NCI-H345 (cell line): ENCODE measurements at places on chromosomes 3 and 15.

GRCh38 chr3:76024640-76025039, 239.3 kb upstream of the ZNF717 start:
- peak; percentile 17 for DNase-seq

DNA sequence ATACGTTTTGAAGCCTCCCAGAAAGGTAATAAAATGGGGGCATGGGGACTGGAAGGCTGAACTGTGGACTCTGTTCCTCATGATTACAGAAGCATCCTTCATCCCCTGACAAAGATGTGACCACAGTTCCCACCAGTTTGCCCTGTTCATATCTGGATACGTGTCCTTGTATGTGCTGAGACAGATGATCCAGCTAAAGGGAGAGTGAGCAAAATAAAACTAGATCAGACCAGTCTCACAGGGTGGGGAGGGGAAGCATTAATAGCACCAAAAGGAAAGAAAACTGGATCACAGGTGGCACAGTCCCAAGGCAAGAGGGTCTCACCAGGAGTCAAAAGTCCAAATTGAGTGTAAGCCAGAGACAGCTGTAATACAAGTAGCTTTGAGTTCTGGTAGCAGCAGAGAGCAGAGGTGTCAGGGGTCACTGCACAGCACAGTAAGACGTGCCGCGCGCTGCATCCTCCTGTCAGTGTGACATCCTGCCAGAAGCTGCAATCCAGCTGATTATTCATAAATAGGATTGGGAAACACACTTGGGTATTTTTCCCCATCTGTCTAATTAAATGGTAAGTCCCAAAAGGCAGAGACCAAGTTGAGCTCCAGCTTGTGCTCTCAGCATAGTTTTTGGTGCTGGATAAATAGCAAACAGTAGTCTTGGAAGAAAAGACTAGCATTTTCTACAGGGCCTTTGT, 560.0 kb upstream of the CFAP20DC start:
- DNase-seq, result peak; percentile 58

- DNase-seq, result no peak
These were observed 39.6 kb upstream of the SYN2 start for GRCh38 chr3:11964553-11964952.

- no peak for DNase-seq
These were observed 37.9 kb upstream of the MUC13 start for GRCh38 chr3:124972457-124972856.

- DNase-seq, result no peak
These were observed 65.2 kb downstream of the FHIT start for GRCh38 chr3:61186030-61186429.

DNA sequence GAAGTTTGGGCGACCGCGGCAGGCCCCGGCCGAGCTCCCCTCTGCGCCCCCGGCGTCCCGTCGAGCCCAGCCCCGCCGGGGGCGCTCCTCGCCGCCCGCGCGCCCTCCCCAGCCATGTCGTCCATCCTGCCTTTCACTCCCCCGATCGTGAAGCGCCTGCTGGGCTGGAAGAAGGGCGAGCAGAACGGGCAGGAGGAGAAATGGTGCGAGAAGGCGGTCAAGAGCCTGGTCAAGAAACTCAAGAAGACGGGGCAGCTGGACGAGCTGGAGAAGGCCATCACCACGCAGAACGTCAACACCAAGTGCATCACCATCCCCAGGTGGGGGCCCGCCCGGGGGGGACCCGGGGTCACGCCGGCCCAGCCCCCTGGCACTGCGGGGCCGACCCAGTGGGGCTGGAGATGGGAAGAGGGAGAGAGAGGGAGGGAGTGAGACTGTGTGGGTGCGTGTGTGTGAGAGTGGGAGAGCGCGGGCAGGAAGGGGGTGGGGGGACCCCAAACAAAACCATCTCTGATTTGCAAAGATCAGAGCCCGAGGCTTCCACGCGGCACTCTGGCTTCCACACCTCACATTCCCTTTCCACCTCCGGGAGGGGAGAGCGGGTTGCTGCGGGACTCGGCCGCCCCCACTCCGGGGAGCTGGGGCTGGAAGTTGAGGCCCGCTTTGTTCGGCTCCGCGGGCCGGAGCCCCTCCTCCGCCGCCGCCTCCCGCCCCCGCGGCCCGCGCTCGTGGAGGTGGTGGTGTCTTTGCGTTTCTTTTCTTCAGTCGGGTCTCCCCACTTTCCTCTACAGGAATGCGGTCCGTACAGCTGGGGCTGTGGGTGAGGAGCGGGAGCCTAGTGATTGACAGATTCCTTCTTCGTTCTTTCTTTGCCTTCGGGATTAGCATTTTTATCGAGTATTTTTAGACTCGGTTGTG, 898 bp downstream of the SMAD3 start:
- DNase-seq, result no peak

- DNase-seq, result no peak
These were observed 193.3 kb upstream of the PROK2 start for GRCh38 chr3:71978150-71978721.

- no peak for DNase-seq
These were observed 14.0 kb upstream of the ALAS1 start for GRCh38 chr3:52183786-52184445.

DNA sequence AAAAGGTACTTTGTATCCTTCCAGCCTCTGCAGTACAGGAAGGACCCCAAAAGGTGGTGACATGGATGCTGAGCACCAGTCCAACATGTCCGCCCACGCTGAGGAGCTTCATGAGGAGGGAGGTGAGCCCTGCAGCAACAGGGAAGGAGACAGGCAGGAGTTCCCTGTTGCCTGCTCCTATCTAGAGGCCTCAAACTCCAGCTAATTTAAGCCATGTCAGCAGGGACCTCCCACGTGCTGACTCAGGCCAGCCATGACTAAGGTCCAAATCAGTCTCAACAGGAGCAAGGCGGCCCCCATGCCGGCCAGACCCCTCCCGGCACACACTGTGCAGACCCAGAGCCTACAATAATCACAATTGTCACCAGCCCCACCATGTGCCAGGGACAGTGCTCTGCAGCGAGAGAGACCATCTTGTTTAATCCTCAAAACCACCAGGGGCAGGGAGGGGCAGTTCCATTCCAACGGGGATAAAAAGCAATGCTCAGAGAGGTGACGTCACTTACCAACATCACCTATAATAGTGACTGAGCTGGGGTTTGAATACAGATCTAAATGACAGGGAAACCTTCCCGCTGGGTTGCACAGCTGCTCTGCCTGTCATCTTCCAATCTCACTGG, 54.5 kb upstream of the GATA2 start:
- no peak for DNase-seq

DNA sequence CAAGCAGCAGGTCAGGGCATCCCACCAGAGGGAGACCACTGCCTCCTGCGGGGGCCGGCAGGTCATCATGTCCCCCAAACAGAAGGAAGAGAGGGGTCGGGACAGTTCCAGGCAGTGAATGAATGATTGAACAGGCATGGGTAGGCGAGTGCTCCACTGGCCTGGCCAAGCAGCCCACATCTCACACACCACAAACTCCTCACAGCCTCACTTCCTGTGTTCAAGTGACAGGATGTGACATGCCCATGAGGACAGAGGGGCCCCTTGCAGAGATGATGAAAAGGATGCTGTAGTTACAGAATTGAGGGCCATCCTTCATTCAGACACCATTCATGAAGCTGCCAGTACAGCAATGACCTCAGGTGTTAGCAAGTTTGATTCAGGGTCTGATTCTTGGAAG, 3.7 kb downstream of the IQSEC1 start:
- DNase-seq, result peak; percentile 15

DNA sequence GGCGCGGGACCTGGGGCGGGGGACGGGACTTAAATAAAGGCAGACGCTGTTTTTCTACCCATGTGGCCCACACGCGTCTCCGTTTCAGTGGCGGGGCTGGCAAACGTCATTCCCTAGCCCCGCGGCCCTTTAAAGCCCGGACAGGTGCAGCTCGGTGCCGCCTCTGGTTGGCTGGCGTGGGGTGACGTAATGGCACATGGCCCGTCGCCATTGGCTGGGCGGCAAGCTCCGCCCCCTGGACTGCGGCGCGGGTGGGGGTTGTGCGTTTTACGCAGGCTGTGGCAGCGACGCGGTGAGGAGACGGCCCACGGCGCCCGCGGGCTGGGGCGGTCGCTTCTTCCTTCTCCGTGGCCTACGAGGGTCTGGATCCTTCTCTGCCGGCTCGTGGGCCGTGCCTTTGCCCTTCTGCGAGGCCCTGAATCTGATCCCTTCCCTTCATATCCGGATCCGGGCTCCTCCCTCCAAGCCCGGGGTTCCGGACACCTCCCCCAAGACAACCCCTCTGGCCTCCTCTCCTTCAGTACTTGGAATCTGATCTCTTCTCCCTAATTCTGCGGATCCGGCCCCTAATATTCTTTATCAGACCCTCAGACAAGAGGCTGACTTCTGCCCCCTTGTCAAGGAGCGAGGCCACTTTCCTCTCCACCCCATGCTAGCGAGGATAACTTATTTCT, at the start of gene CRELD1:
Gene CRELD1 (plus strand): TSS at position 274 of the 674 bp plus-strand sequence. CDS start 605 bp downstream, outside the sequence.
- peak; percentile 95 for DNase-seq

- no peak for DNase-seq
These were observed 164.6 kb upstream of the HES1 start for GRCh38 chr3:193971261-193971751.

GRCh38 chr15:65189102-65189740, 4.1 kb upstream of the CLPX start:
- peak; percentile 5 for DNase-seq

DNA sequence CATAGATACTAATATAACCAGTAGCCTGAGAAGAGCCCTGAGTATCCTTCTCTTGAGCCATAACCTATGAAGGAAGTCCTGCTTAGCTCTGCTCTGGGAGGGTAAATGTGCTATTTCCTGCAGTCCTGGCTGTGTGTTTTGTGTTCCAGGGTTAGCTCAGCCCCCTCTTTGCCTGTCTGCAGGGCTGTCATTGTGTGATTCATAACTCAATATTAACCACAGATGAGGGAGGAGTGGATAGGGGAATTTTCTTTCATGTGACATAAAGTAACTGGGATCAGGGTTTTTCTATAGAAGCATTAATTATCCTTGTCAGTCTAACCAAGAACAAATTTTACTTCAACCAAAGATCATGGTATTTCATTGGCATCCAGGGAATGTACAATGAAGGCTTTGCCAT, 183.3 kb upstream of the ZBTB20 start:
- DNase-seq, result no peak

DNA sequence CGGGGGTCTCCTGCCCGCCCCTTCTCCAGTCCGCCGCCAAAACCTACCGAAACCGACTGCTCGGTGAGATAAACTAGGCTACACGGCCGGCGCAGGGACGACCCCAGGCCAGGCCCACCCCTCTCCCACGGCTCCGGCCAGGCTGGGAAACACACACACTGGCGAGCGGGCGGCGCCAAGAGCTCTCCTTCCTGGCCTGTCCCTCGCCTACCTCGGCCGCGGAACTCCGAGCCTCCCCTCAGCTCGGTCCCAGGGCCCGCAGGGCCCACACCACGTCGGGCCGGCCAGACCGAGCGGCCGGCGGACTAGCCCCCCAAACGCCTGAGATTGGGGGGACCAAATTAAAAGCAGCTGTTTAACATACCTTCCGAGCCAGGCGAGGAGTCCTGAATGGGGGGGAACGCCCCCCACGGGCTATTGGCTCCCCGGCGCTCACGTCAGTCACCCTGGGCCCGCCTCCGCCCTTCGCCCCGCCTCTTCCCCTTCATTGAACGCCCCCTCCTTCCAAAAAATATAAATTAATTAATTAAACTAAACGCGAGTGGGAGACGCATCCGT, 4.0 kb upstream of the SIN3A start:
- DNase-seq, result peak; percentile 73

- no peak for DNase-seq
These were observed 140.0 kb downstream of the MEIS2 start for GRCh38 chr15:36960179-36960946.

DNA sequence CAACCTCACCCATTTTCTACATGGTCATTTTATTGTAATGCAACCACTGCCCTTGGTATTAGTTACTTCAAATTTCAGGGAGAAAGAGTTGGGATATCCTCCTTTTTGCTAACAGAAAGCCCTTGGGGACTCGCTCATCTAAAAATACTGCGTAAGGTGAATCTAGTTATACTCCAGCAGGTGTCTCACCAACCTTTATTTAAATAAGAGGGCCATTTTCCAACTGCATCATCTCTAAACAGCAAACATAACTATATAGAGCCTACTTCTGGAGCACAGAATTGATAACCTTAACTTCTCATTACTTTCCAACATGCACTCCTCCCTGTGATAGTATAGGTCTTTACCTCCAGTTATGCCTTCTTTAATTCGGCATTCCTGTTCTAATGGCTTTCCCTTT, 77.5 kb downstream of the TBL1XR1 start:
- no peak for DNase-seq

- DNase-seq, result no peak
These were observed 87.9 kb upstream of the CCDC54 start for GRCh38 chr3:107289354-107289753.

- DNase-seq, result peak; percentile 27
These were observed 533.5 kb downstream of the IGSF11 start for GRCh38 chr3:118501152-118501551.

GRCh38 chr3:134699721-134700120, 48.9 kb upstream of the KY start:
- no peak for DNase-seq

GRCh38 chr15:93028632-93029213, 60.3 kb downstream of the RGMA start:
- no peak for DNase-seq

GRCh38 chr15:88108477-88108876, 148.1 kb downstream of the NTRK3 start:
- no peak for DNase-seq

DNA sequence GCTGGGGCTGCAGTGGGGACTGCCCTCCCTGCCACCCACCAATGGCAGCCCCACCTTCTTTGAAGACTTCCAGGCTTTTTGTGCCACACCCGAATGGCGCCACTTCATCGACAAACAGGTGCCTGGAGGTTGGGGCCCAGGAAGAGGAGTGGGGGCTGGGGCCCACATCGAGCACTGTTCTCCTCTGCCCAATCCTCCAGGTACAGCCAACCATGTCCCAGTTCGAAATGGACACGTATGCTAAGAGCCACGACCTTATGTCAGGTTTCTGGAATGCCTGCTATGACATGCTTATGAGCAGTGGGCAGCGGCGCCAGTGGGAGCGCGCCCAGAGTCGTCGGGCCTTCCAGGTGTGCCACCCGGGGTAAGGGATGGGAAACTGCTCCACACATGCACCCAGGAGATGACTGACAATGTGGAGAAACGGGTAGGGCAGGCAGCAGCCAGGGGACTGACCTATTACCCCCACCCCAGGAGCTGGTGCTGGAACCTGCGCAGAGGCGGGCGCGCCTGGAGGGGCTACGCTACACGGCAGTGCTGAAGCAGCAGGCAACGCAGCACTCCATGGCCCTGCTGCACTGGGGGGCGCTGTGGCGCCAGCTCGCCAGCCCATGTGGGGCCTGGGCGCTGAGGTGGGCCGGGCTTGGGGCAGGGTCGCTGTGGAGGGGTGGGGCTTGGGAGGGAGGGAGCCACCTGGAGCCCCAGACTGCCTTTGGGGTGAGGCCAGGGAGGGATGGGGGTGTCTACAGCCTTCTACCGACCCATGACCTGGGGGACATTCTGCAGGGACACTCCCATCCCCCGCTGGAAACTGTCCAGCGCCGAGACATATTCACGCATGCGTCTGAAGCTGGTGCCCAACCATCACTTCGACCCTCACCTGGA, 22.9 kb downstream of the NBEAL2 start:
- no peak for DNase-seq
